ENCODE measurements at places on chromosomes 3 and 15. TPM values are rescaled to one million over a fixed set of nuclear protein-coding genes. Genes with fewer than 3 reads are reported as not detected.

SLC25A20 gene
- 10.5 TPM for total RNA-seq

MME gene
- total RNA-seq: 0.91 TPM

C15orf39 gene
- 20.7 TPM for total RNA-seq

DNAH12 gene
- 0.66 TPM for total RNA-seq

ANKRD63 gene
- total RNA-seq: not detected

STRIT1 gene
- total RNA-seq: not detected

C2CD4A gene
- total RNA-seq: not detected

GRK7 gene
- total RNA-seq: 0.42 TPM

ADAM10 gene
- total RNA-seq: 136 TPM

TMEM158 gene
- total RNA-seq: not detected

DAPK2 gene
- 1.3 TPM for total RNA-seq

WNT7A gene
- 9.6 TPM for total RNA-seq

DOCK3 gene
- total RNA-seq: 1.9 TPM

HDC gene
- total RNA-seq: not detected

IL1RAP gene
- 10.4 TPM for total RNA-seq

MYO1E gene
- total RNA-seq: 4.8 TPM
